Astrocyte of the spinal cord (primary cell): ENCODE measurements at places on chromosomes 2 and 18.

DNA sequence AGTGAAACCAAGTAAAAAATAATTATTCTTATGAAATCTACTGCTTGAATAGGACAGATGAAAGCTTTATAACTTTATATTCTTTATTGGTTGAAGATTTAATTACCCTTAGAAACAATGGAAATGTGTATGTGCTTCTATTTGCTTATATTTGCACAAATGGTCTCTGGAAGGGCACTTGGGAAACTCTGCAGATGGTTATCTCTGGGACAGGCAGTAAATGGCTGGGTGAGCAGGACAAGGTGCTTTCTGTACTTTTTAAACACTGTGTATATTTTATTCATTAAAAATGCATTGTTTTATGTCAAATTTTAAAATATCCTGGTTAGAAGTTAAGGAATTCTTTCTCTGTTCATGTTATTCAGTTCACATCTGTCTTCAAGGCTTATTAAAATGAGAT, 131.1 kb downstream of the LRRTM4 start:
- DNase-seq, result no peak

DNA sequence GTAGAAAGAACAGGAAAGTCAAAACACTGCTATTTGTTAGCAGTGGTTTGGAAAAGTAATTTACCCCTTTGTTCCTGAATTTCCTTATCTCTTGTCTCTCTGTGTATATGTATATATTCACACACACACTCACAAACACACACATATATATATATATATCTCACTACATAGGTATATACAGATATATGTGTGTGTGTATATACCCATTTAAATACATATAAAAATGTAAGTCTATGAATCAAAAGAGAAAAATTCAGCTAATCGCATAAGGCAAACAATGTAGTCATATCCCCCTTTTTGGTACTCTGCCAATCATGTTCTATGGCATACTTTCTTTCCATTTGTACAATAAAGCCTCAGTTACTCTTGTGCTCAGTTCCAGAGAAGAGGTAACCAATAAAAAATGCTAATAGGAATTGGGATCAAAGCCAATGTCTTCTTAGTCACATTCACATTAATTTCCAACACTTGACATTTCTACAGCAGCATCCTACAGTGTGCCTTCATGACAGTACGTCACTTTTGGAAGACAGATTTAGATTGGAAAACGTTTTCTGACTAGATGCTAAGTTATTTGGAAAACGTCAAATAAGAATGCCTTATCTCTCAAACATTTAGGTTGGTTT, 94.6 kb downstream of the MC4R start:
- peak; percentile 50 for DNase-seq

GRCh38 chr2:1632002-1632348, 112.3 kb downstream of the PXDN start:
- DNase-seq, result peak; percentile 69

DNA sequence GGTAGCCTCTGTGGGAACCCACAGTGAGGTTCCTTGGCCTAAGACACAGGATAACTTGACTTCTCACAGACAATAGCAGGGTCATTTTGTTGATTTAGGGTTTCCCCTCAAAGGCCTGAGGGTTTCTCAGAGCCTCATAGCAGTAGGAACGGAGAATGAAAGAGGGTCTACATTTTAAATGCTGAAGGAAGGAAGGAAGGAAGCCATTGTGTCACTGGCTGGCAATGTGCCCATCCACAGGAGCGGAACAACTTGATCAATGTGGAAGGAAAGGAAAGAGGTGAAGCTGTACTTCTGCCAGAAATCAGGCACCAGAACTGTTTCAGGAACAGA, 5.1 kb downstream of the IL1B start:
- no peak for DNase-seq

DNA sequence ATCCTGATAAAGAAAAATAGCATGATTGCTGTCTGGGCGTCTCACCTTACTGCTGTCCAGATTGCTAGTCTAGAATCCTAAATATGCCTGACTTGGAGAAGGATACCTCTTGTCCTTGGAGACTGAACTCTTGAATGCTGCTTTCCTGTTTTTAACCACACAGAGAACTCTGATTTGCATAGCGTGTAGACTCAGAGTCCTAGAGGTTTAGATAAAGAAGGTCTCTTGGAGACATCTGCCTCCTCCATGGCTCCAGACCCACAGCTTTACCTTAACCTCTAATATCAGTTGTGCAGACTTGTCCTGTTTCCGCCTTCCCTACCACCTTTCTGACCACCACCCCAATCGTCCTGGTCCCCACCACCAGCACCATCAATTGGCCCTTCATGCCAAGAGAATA, 292.6 kb upstream of the CYRIA start:
- DNase-seq, result no peak

DNA sequence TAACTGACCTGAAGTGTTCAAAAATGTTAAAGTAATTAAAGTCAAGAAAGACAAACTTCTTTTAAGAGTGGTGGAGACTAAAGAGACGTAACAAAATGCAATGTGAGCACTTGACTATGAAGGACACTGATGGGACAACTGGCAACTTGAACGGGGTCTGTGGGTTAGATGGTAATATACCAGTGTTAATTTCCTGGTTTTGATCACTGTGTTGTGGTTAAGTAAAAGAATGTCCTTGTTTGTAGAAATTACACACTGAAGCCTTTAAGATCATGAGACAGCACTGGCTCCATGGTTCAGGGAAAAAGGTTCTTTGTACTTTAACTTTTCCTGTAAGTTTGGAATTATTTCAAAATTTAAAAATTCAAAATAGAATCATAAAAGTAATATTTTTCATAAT, 58.2 kb downstream of the REL start:
- DNase-seq, result no peak

GRCh38 chr2:218128781-218129457, 3.1 kb downstream of the CXCR2 start:
- DNase-seq, result no peak

DNA sequence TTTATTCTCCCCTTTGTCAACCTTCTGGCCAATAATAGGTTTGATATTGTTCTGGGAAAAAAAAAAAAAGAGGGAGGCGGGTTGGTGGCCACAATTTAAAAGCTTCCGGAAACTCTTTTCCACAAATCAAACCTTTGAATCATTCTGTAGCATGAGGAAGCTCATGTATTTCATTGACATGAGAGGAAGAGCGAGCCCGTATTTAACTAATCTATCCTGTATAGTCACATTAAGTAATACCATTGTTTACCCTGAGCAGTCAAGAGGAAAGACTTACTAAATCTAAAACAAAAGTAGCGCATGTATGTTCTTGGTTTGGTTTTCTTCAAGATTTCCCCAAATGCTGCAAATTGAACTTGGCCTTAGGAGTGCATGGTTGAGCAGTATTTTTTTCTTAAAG, 120.1 kb downstream of the NCKAP5 start:
- no peak for DNase-seq

DNA sequence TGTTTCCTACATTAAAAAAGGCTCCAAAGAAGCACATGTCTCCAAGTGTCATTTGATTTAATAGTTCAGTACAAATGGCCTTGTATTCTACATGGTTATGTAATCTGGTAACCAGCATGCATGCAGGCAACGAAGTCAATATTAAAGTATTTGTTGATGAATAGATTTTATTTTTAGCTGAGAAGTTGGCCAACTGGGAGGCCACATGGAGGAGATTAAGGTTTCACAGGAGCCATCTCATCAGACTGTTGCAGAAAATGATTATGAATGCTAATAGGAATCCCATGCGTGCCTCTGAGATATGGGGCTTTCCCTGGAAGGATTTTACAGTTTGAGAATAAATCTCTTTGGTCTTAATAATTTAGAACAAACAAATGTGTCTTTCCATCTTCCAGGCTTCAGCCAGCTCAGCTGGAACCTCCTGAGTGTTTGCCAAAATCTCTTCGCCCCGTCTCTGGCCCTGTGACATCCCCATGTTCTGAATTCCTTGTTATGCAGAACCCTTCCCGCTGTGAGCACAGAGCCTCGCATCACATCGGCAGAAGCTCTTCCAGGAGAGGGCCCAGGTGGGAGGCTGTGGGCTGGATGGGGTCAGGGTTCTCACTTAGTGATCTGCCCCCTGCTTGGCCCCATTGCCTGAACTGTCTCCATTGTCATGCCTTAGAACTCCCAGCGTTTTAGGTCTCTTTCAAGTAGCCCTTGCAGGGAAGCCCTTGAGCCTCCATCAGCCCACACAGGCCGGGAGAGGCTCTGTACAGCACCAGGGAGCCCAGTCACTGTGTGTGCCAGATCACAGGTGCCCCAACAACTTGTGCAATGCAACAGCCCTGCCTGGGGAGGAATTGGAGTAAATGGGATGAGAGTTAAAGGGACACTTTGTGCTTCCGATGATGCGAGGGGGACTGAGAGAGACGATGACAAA, 190.5 kb upstream of the TWIST2 start:
- DNase-seq, result no peak

- DNase-seq, result no peak
Measured at GRCh38 chr2:105446501-105446900, 47.6 kb upstream of the FHL2 start.

- DNase-seq, result no peak
Measured at GRCh38 chr2:11950896-11951295, 204.5 kb downstream of the LPIN1 start.

DNA sequence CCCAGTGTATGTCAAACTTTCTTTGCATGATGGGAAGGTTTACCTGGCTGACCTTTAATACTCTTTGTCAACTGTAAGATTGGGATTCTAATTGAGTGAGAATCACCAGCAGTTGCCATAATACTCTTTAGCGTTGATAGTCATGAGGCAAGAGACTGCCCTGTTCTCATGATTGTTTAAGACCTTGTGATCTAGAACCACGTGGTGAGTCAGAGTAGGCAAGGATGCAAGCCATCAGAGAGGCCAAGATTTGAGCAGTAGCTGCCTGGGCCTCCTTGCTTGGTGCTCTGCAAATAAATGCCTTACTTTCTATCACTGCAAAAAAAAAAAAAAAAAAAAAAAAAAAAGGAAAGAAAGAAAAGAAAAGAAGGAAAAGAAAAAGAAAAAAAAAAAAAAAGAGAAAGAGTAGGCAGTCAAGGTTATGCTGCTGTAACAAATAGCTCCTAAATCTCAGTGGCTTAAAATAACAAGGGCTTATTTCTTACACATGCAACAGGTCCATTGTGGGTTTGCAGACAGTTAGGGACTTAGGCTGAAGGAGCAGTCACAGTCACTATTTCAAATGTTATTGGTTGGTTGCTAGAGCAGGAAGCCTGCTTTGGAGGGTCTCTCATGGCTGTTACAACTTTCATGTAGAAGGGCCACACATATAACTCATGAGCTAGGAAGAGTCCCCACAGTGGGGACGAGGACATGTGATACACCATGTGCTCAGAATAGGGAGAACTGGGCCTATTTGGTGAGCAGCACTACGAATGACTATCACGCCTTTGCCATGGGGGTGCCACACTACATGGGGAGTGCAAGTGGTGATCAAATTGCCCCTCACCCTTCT, 21.7 kb downstream of the IL1R2 start:
- no peak for DNase-seq

DNA sequence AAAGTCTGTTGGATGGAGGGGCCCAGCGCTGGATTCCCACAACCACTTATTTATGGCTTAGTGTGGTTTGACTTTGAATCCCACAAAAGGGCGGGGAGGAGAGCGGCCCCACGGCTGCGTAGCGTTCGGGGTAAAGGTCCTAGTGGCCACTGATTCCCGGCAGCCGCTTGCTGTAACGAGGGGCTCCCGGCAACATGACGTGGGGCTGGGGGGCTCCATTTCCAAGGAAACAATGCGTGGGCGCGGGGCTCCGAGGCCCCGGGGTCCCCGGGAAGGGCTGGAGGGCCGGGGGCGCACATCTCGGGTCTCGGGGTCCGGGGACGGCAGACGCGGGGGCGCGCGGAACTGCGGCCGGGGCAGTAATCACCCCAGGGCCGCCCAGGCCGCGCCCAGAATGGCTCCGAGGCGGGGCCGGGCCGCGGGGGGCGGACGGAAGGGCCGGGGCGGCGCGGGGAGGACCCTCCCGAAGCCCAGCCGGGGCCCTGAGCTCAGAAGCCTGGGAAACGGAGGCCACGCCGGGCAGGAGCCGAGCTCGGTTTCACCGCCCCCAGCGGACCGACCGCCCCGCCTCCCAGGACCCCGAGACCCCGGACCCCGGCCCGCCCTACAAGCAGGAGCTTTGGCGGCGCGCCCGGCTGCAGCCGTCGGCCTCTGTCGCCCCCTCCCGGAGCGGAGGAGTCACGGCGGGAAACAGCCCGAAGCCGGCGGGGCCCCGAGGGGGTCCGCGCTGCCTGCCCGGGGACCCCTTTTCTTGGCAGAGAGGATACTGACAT, 11.9 kb upstream of the MLPH start:
- peak; percentile 93 for DNase-seq

DNA sequence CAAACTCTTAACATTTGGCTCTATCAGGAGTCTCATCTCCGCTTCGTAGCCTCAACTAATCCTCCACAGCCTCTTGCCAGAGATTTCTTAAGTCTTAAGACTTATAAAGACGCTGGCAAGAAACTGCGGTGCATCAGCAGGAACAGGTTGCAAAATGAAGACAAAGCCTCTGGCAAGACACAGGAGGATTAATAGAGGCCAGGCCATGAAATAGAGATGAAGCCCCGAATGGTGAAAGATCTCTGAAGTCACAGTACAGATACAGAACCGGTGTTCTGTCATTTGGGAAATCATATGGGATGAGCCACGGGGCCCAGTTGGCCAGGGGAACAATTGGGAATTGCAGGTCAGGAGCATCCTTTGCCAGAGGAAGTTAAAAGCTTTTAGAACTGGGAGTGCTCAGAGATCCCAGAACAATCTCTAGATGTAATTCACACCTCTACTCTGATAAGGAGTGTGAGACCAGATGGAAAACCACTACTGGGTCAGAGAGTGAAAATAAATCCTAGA, 190.9 kb upstream of the FOSL2 start:
- DNase-seq, result no peak

DNA sequence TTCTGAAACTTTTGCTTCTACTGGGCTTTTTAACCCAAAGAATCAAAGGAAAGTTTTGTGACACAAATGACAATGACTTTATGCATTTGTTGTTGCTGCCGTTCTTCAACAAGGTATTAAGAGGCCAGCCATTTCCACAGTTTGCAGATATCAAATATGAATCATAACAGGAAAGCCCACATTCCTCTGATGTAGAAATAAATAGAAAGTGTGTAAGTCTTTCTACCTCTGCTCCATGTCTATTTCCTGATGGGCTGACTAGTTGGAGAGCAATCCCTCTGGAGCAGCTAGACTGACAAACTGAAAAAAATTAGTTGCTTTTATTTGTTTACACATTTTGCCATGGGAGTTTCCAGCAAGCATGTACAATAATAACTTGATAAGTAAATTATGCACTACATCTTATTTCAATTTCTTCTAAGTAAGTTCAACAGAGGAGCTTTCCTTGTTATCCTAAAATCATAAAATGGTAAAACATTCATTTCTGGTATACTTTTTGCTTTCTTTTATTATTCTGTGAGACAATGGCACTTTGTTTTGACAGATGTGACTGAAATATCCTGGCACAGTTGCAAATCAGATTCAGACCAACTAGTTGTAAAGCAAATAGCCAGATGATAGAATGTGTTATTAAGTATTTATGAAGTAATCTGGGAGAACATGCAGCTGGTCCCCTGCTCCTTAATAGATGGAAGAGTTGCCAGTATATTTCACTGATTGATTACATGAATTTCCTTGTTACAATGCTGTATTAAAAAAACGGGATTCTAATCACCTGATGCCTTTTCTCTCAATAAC, 266.7 kb downstream of the METTL4 start:
- peak; percentile 12 for DNase-seq

- DNase-seq, result no peak
Measured at GRCh38 chr2:190723397-190724090, 74.7 kb downstream of the NAB1 start.
